Activated T-helper 1 cell treated with anti-CD3 and anti-CD28 coated beads, Interleukin-12 subunit alpha, Interleukin-12 subunit beta, Interleukin-2, Interleukin-4 antibody, amounts not matched to agents 30 ng/mL and 10 ng/mL and 1 ng/mL, durations not matched to agents 14 hours and 24 hours and 36 hours (primary cell): ENCODE measurements at places on chromosomes 7 and 10. TPM values are rescaled to one million over a fixed set of nuclear protein-coding genes. Genes with fewer than 3 reads are reported as not detected.

DNA sequence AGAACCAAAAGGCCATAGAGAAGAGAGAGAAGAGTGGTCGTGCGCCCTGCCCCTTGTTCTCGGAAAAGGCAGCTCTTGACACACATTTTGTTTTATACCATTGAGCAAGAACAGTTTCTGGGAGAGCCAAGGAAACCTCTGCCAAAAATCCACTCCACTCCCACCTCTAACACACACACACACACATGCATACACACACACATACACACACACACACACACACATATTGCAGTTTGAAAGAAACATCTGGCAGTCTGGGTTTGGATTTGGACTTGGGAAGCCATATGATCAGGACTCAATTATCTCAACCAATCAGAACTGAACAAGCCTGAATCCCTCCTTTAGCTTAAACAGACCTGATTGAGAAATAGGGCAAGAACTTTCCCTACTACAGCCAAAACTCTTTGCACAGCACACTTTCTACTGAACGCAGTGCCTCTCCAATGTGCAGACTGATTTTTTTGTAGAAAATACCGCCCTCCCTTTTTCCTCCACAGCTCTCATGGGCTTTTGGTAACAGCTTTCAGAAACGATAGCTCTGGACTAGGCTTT, 484.0 kb upstream of the ZWINT start:
- H3K4me3 ChIP-seq: no peak overlapping the region
- H3K27me3 ChIP-seq: no peaks in the 10 kb centered on the region
- H3K4me1 ChIP-seq: no peaks in the 10 kb centered on the region
- H3K36me3 ChIP-seq: no peaks in the 10 kb centered on the region
- no peak for DNase-seq

DNA sequence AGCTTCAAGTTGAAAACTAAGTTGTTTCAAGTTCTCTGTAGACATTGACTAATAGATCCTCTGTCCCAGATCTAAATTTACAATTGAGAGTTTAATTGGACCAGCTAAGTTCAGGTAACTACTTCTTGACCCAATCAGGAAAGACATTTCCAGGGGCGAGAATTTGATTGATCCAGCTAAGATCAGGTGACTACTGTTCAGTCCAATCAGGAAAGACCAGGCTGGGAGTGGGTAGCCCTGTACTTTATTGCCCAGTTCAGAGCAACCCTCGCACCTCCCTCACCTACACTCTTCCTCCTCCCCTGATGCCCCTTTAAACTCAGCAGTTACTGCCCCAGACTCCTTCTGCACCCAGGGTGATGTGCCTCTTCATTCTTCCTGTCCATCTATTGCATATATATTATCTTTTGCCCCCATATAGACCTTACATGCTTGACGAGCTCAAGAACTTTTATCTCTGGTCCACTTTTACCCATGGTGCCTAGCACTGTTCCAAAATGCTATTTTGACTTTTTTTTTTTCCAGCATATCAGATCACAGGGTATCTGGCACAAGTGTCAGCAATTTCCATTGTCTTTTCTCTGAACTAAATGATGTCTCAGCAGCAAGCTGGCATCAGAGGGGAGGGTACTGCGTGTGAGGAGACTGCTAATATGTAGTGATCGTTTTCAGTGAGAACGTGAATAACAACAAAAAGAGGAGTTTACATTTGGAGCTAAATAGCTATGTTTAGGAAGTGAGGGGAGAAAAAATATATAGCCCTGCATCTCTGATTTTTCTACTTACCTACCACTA, 169.4 kb downstream of the KIAA1217 start:
- H3K4me1 ChIP-seq: peaks cover 33% of the 10 kb centered on the region
- peaks cover 10% of the 10 kb centered on the region for H3K27me3 ChIP-seq
- DNase-seq: no peak
- peak overlapping the region; percentile 30 for H3K27ac ChIP-seq

GRCh38 chr7:98091061-98091460, 15.6 kb upstream of the LMTK2 start:
- peaks cover 7% of the 10 kb centered on the region for H3K27me3 ChIP-seq
- no peaks in the 10 kb centered on the region for H3K4me1 ChIP-seq
- no peak for DNase-seq
- H3K4me3 ChIP-seq: no peak overlapping the region
- H3K27ac ChIP-seq: no peak overlapping the region

GRCh38 chr10:97454330-97455036, 8.5 kb downstream of the ZDHHC16 start:
- H3K4me1 ChIP-seq: peaks cover 26% of the 10 kb centered on the region
- H3K4me3 ChIP-seq: no peak overlapping the region
- H3K27ac ChIP-seq: peak overlapping the region; percentile 71
- peaks cover 42% of the 10 kb centered on the region for H3K36me3 ChIP-seq
- H3K27me3 ChIP-seq: no peaks in the 10 kb centered on the region

DNA sequence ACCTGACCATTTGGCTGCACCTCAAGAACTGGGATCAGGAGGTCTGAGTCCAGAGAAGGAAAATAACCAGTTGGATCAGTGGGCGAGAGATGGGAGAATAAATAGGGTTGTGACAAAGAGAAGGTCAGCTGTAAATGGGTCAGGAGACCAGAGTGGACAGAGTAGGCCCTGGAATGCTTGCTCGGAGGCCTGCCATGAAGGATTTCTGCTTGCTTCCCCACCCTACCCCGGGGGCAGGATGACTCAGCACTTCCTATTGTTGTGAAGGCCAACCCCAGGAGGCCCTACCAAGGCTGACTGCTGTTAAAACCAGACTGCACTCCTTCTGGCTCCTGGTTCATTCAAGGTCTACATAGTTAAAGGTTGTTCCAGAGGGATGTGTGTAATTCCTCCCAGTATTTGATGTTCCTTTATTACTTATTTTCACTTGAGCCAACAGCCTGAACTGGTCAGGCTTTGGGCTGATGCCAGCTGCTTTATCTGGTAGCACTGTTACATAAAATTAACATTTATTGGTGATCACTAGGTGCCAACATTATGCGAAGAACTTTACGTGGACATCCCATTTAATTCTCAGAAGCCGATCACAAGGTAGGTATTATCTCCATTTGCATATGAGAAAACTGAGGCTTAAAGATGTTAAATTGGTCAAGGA, 27.3 kb upstream of the IFRD1 start:
- H3K27me3 ChIP-seq: no peaks in the 10 kb centered on the region
- no peak for DNase-seq
- peaks cover 22% of the 10 kb centered on the region for H3K4me1 ChIP-seq
- H3K27ac ChIP-seq: peak overlapping the region; percentile 37
- H3K36me3 ChIP-seq: no peaks in the 10 kb centered on the region
- no peak overlapping the region for H3K4me3 ChIP-seq

GRCh38 chr7:47596502-47597202, 14.7 kb upstream of the TNS3 start:
- H3K4me3 ChIP-seq: no peak overlapping the region
- H3K36me3 ChIP-seq: no peaks in the 10 kb centered on the region
- H3K27me3 ChIP-seq: peaks cover 2% of the 10 kb centered on the region

GRCh38 chr7:142534726-142535122, 214.5 kb upstream of the PRSS1 start:
- no peak for DNase-seq
- no peaks in the 10 kb centered on the region for H3K36me3 ChIP-seq
- no peaks in the 10 kb centered on the region for H3K27me3 ChIP-seq
- H3K4me3 ChIP-seq: no peak overlapping the region
- H3K27ac ChIP-seq: no peak overlapping the region

GTF2IRD1 gene
- total RNA-seq: 0.96 and 1.6 TPM in 2 replicates

PPP1R3A gene
- not detected in 2 replicates for total RNA-seq

CH25H gene
- not detected in 2 replicates for total RNA-seq

APBB1IP gene
- total RNA-seq: 39.6 and 43.6 TPM in 2 replicates
